Bronchial epithelial cell (primary cell): ENCODE measurements at places on chromosomes 4 and X.

DNA sequence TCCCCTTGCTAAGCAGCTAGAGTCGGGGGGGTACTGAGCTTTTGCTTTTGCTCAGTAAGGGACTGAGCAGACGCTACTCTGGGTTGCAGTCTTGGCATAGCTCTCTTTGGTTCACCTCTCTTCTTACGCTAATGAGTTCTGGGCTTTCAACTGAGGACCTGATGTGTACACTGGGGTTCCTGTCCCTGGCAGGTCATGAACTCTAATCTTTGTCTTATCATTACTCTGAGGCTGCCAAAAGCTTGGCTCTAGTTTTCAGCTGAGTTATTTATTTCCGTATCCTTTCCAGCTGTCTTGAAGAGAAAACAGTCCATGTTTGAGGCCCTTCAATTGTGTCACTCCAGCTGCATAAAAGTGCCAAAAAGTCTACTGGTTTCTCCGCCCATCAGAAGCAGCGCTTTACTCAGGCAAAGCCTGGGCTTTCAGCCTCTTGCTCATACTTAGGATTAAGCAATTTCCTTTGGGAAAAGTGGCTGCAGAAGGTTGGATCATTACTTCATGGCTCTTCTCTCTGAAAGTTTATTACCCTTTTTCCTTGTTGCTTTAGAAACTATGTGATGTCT, 121.0 kb upstream of the STOX2 start:
- peak; percentile 74 for DNase-seq

DNA sequence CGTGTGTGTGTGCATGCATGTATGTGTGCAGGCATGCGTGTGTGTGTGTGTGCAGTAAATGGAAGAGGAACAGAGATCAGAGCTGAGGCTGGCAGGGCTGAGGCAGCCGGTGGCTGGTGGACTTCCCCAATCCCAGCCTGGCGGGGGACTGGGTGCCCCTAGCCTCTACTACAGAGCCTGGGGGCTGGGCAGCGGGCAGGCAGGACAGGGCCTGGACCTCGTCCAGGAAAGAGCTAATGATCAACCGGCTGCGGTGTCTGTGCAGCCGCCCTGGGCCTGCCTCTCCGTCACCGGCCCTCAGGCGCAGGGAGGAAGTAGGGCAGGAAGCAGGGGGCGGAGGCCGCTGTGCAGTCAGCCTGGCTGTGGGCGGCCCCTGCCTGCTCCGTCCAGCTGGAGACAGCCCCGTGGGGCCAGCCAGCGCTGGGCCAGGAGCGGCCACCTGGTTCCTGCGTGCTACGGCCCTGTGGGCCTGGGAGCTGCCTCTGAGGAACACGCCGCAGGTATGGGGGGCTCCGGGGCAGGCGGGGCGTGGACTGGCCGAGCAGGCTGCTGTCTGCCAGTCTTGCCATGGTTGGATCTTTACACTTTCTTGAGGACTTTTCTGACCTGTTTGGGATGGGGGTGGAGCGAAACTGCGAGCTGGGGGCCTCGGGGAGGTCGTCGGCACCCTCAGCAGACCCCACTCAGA, at the start of gene SH3TC1:
Gene SH3TC1 (plus strand): TSS at position 385 of the 688 bp plus-strand sequence. CDS start 5,905 bp downstream, outside the sequence.
- DNase-seq: peak; percentile 85

DNA sequence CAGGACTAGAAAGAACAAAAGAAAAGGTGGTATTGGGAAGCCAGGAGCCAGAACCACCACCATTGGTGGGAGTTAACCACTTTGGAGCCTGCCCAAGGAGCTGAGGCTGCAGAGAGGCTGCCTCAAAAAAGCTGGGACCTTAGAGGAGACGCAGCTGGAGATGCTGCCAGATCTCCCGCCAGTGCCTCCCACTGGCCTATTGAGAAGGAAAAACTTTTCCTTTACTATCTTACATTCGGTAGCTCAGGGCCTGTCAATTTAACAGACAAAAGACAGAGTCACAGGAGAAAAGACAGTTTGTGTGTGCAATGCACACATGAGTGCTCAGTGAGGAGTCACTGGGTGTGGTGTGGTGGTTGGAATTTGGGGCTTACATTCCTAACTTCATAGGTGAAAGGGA, 52.4 kb upstream of the HPSE start:
- peak; percentile 44 for DNase-seq

GRCh38 chrX:154010330-154011087, 9.2 kb downstream of the IRAK1 start:
- peak; percentile 72 for DNase-seq

DNA sequence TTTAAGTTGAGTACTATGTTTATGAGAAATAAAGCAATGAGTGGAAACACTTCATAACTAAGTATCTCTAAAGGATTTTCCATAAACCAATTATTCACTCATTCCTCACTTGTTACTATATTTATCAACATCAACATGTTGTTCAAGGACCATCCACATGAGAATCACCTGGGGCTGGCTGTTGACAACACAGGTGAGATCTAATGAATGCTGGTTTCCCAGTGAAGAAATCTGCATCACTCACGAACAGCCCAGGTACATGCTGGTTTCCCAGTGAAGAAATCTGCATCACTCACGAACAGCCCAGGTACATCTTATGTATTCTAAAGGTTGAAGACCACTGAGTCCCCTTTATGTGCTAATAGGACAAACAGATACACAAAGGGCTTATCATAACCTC, 32.5 kb downstream of the TSPAN5 start:
- peak; percentile 75 for DNase-seq

DNA sequence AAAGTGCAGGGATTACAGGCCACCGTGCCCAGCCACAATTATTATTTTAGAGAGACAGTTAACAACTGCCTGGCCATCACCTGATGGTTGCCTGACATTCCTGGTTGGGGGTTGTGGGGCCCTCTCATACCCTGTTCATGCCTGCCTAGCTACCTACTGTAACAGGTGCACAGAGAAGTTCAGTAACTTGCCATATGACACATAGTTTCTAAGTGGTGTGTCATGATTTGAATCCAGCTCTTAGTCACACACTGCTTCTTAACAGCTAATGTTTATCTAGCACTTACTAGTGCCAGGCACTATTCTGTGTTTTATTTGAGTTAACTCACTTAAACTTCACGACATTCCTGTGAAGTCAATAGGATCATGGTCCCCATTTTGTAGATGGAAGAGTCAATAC, 122.7 kb upstream of the JADE1 start:
- peak; percentile 29 for DNase-seq

DNA sequence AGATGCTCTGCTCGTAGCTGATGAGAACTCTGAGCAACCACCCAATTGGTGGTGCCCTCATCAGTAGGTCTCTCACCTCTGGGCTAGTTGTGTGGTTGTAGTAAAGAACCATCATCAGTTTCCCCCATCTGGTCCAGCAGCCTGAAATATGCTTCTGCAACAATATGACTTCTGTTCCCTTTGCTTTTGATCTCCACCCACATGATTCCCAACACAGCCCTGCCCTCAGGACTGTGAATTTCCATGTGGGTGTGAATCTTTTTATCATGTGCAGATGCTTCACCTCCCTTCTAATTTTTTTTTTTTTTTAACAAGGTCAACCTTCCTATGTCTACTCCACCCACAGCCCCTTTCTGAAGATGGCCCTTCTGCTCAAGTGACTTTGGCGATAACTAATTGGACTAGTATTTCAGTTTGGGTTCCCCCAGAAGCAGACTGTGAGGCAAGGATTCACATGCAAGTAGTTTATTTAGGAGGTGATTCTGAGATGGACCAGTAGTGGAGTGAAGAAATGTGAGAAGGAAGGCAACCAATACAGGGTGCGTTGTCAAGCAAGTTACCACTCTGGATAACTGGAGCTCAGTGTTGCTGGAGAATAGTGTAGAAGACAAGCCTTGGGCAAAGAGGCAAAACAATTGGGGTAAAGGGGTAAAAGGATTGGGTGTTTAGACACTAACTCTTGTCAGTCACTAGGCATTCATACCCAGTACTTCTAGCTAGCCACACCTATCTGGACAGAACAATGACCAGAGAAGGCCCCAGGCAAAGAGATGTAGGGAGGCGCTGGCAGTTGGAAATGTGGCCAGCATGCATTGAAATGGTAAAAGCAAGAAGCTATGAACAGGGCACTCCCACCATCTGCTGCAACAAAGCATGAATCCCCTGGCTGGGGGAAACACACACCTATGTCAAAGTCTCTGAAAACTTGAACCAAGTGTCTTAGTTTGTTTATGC, 466.2 kb downstream of the BCOR start:
- DNase-seq: no peak

DNA sequence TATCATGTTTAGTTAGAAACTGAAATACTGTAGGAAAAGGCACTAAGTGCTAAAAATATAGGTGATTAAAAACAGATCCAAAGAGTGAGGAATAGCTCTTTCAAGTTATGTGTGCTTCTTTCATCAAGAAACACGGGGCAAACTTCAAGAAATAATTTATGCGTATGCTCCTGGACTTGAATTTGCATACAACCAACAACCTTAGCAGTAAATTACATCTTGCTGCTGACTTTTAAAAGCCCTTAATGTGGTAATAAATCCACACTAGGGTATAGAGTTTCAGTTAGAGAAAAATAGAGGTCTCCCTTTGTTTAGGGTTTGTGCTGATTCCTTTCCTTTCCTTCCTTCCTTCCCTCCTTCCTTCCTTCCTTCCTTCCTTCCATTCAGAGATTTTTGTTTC, 94.5 kb upstream of the GC start:
- no peak for DNase-seq

DNA sequence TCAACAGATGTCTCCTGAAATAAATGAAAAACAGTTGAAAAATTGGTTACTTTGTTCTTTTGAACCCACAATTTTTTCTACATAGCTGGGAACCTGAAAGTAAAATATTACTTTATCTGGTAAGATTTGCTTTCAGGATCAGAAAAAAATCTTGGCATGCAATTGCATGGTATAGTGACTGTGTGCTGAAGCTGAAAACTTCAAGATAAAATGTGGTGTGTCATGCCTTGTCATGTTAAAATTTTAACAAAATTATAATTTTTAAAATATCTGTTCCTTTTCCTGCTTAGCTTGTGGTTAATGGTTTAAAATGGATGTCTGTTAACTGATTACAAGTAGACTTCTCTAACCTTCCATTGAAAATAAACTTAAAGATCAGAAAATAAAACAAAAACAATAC, 904.8 kb downstream of the PDHA2 start:
- no peak for DNase-seq

DNA sequence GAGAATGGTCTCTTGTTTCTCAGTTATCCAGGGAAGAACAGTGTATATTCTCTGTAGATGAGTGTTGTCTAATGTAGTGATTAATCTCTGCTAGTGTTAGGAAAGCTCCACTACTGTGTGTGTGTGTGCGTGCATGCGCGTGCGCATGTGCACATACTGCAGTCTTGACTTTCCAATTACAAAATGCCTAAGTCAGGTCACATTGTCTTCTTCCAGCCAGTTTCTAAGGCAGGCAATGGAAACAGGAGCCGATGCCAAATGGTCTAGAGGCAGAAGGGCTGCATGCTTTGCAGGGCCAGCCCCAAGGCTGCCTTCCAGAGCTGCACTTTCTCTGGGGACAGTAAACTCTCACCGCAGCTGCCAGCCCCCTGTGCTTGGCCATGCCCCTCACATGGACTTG, 30.5 kb upstream of the NAP1L5 start:
- no peak for DNase-seq

- peak; percentile 73 for DNase-seq
Measured at GRCh38 chr4:87073199-87074120, 138.6 kb downstream of the AFF1 start.

DNA sequence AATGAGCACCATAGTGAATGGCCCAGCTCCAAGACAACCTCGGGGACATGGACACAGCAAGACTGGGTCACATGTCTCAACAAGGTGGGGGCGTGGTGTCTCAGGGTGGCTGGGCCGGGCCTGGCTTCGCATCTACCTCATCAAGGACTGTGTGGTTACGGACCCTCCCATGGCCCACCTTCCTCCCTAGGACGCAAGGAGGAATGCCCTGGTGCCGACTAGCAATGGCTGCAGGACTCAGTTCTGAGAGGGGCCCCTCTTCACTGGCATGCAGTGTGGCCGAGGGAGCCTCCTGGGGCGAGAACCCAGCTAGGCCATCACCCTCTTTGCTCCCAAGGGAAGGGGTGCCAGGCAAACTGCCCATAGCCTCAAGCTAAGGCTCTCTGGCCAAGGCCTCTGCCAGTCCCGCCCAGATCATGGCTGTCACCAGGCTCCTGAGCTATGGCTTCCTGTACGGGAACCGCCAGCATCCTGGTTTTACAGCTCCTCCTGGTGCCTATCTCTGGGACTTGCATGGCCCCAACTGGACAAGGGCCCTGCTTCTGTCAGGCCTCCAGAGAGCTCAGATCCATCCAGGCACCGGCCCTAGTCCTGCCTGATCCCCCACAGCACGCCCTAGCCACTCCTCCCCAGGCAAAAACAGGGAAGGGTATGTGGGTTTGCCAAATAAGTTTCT, 218.0 kb upstream of the AGTR2 start:
- DNase-seq: no peak

GRCh38 chr4:73707918-73708577, 32.3 kb upstream of the CXCL8 start:
- peak; percentile 94 for DNase-seq

DNA sequence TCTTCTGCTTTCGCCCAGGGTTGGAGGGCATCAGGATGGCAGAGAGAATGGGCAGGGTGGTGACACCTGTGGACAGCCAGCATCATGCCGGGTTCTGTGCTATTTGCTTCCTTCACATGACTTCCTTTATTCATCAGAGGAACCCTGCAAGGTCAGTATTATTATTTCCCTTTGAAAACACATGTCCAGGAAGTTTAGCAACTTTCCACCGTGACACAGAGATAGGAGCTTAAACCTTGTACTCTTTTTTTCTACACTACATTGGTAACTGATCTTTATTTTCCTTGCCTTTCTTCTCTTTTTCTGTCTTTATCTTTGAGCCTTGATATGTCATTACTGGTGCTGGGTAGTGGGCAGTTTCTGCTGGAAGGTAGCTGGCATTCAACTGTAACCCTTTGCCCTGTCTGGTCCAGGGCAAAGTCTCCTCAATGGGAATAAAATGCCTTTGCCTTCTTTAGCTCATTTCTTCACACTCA, 5.0 kb upstream of the MGST2 start:
- DNase-seq: no peak

- DNase-seq: no peak
Measured at GRCh38 chrX:23788521-23788920, 5.5 kb downstream of the SAT1 start.

DNA sequence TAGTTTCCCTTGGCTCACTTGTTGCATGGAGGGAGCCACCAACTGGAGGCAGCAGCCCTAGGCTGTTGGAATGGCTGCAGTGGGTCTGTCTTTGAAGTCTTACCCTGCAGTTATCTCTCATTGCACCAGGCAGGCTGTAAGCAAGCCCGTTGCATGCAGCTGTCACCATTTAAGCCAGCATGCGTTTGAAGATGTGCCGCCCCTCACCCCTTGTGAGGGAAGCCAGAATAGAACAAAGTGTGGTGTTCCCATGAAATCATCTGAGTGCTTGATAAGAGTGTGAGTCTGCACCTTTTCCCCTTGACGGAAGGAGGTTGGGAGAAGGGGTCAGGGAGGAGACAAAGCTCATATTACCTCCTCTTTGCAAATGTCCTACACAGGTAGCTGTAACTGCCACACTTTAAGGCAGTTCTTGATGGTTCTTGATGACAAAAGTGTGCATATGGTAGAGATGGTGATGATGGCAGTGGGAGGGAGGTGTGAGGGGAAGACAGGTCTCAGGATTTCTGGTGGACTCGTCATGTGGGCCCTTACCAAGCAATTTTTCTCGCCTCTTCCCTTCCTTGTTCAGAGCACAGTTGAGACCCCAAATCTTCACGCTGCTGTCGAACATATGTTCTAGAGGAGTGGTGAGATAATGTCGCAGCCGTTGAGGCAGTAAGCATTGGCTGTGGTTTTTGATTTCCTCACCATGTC, 191.4 kb upstream of the LEF1 start:
- no peak for DNase-seq

GRCh38 chrX:153967536-153968224, 3.9 kb downstream of the HCFC1 start:
- no peak for DNase-seq

GRCh38 chrX:39167791-39168190, 366.5 kb downstream of the MID1IP1 start:
- DNase-seq: no peak
